Stimulated activated CD4-positive, alpha-beta T cell treated with anti-CD3 and anti-CD28 coated beads, Interleukin-1b, Interleukin-23, amount 100 ng/mL, for 24 hours (primary cell): ENCODE measurements at places on chromosomes 11 and 22.

- no peak for DNase-seq
Measured at GRCh38 chr11:35332524-35332923, 86.8 kb downstream of the SLC1A2 start.

DNA sequence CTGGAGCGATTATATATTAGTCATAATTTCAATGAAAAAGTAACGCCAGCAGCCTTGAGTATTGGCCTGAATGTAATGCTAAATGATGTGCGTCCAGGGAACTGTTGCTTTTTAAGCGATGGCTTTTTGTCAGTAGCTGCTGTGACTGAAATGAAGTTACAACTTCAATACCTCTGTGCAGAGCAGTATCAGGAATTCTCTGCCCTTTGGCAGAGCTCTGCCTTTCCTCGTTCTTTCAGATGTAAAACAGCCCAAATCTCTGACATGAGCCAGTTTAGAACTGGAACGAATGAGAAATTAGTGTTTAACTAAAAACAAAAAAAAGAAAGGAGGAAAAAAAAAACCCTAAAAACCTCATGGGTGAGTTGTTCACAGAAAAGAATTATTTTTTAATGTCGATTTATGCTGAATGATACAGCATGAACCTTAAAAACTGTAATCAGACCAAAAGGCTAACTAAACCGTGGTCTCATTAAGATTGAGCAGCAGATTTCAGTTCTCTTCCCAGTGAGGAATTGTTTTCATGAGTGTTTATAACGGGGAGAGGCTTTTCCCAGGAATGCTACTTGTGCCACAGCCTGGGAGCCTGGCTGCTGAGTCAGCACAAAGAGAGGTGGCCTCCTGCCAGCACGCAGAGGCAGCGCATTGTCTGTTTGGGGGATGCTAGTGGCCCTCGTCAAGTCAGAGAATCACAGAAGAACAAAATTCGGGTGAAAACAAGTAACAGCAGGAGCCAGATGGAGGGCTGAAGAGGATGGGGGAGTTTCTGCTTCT is 146.2 kb upstream of the RASSF10 start:
- no peak for DNase-seq

- no peak for DNase-seq
Measured at GRCh38 chr11:36110668-36111410, 167.0 kb downstream of the LDLRAD3 start.

GRCh38 chr11:70577258-70577603 is 178.9 kb downstream of the CTTN start:
- no peak for DNase-seq

DNA sequence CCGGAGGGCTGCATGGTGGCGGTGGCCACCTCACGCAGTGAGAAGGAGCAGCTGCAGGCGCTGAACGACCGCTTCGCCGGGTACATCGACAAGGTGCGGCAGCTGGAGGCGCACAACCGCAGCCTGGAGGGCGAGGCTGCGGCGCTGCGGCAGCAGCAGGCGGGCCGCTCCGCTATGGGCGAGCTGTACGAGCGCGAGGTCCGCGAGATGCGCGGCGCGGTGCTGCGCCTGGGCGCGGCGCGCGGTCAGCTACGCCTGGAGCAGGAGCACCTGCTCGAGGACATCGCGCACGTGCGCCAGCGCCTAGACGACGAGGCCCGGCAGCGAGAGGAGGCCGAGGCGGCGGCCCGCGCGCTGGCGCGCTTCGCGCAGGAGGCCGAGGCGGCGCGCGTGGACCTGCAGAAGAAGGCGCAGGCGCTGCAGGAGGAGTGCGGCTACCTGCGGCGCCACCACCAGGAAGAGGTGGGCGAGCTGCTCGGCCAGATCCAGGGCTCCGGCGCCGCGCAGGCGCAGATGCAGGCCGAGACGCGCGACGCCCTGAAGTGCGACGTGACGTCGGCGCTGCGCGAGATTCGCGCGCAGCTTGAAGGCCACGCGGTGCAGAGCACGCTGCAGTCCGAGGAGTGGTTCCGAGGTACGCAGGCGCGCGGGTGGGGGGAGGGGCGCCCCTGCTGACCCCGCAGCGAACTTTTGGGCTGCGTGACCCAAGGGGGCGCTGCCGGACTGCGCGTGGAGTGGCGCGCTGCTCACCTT is 670 bp downstream of the NEFH start:
- no peak for DNase-seq

DNA sequence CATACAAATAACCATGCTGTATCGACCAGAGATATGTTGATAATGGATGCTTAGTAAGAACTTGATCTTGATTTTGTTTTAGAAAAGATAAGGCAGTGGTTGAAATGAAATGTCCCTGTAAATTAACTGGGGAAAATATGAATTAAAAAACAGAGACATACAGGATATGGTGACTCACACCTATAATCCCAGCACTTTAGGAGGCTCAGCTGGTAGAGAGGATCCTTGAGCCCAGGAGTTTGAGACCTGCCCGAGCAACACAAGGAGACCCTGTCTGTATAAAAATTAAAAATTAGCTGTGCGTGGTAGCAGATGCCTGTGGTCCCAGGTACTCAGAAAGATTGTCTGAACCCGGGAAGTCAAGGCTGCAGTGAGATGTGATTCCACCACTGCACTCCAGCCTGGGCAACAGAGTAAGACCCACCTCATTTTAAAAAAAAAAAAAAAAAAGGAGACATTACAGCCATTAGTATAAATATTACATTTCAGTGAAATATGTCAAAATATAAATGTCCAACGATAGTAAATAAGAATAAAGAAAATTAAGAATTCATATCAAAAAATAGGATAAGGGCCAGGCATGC is 4.6 kb downstream of the PICALM start:
- no peak for DNase-seq

- DNase-seq: no peak
Measured at GRCh38 chr22:22369964-22370270, 125.3 kb downstream of the VPREB1 start.

DNA sequence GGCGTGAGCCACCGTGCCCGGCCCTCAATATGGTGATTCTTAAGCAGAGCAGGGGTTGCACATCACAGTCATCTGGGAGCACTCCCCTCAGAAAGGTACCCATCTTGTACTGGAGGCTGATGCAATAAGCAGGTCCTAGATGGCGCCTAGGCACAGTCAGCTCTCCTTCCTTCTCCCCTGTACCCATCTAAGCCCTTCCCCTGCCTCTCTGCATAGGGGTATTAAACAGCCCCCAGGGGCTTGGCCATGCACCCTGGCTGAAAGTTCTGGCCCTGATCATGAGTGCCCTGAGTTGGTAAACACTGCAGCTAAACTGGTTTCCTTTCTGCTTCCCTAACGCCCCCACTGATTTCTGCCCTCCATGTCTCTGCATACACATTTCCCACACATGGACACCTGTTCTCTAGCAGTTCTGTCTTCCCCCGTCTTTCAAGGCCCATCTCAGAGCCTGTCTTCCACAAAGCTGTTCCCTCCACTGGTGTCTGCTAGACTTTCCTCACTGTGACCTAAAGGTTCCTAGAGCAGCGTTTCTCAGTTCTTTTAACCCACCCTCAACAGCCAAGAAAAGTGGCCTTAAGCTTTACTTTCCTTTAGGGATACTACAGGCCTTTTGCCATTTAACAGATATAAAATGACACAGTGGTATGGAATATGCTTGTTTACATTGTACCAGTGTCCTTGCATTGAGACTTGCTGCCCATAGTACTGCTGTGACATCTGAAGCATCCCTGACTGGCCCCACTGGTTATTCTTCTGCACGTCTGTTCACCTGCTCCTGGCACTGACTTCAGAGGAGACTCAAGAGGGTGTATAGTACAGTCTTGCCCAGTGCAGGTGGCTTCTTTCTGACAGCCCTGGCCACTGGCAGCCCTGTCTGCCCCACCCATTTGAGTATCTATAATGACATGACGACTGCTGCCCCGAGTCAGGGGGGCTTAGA is 15.6 kb downstream of the UBE2L3 start:
- no peak for DNase-seq

GRCh38 chr11:123454060-123454651 is 24.1 kb downstream of the GRAMD1B start:
- DNase-seq: peak; percentile 26

DNA sequence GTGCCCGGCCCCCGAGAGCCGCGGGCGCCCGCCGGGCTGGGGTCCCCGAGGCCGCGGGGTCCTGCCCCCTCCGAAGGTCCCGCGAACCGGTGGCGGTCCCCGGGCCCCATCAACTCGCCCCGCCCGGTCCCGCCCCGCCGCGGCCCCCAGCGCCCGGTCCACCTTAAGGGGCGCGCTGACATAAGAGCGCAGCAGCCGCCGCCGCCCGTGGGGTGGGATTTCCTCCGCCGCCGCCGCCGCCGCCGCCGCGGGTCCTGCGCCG is at the start of gene ZDHHC8:
ZDHHC8 (plus strand) TSS at position 208 of the 262 bp plus-strand sequence. CDS start 144 bp downstream, outside the sequence.
- DNase-seq: no peak

GRCh38 chr22:23064381-23065068 is 5.8 kb upstream of the GNAZ start:
- no peak for DNase-seq

- no peak for DNase-seq
Measured at GRCh38 chr11:115579181-115579825, 75.1 kb upstream of the CADM1 start.

- no peak for DNase-seq
Measured at GRCh38 chr11:4682623-4683419, 14.8 kb downstream of the OR51E2 start.

GRCh38 chr11:77665240-77665965 is 27.8 kb upstream of the CLNS1A start:
- DNase-seq: no peak

GRCh38 chr22:21632931-21633330 is 371 bp downstream of the CCDC116 start:
- no peak for DNase-seq

DNA sequence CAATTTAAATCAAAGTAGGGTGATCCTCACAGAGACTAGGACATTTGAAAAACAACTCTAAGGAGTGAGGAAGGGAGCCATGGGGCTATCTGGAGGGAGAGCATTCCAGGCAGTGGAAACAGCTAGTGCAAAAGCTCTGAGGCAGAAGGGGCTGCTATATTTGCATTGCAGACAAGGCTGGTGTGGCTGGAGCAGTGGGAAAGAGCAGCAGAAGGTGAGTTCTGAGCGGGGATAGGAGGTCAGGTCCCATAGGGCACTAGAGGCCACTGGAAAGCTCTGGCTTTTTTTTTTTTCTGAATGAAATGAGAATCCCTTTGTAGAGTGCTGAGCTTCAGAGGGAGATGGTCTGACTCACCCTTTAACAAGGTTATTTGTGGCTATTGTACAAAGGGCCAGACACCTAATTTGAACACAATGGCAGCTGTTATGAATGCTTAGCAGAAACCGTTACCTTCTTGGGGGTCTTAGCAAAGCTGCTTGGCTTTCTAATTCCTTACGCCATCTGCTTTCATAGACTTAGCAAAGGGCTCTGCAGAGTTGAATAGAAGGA is 291.6 kb downstream of the BUD13 start:
- DNase-seq: no peak

- DNase-seq: no peak
Measured at GRCh38 chr22:48347311-48347710, 1480.4 kb downstream of the BRD1 start.

- DNase-seq: no peak
Measured at GRCh38 chr11:75931124-75931523, 116.1 kb downstream of the UVRAG start.

DNA sequence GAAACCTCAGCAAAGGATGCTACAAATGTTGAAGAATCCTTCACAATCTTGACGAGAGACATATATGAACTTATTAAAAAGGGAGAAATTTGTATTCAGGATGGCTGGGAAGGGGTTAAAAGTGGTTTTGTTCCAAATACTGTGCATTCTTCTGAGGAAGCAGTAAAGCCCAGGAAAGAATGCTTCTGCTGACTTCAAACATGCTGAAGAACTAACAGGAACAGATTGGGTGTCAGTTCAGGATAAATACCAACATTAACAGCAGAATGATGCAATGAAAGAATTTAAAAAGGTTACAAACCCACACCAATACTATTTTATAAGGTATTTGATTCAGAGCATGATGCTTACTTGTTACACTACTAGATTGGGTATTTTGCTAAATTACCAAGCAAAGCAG is 33.9 kb downstream of the RAB39A start:
- DNase-seq: no peak

GRCh38 chr11:12092714-12093113 is 17.7 kb upstream of the MICAL2 start:
- DNase-seq: no peak

GRCh38 chr22:39446239-39446721 is 10.5 kb upstream of the MGAT3 start:
- no peak for DNase-seq

DNA sequence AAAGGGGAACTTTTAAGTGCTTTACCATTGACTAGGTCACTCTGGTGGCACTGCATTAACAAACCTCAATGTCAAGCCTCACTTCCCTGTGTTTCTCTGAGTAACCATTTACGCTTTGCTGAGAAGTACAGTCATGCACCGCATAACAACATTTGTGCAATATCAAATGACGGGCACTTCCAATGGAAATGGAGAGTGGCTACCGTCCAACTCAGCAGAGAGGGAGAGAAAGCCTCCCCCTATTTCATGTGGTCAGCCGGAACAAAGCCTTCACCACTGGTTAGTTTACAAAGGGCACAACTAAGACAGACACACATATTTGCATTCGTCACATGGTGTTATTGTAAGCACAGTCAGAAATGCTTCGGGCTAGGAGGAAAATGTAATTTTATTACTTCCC is 117.3 kb downstream of the RASSF10 start:
- DNase-seq: no peak

DNA sequence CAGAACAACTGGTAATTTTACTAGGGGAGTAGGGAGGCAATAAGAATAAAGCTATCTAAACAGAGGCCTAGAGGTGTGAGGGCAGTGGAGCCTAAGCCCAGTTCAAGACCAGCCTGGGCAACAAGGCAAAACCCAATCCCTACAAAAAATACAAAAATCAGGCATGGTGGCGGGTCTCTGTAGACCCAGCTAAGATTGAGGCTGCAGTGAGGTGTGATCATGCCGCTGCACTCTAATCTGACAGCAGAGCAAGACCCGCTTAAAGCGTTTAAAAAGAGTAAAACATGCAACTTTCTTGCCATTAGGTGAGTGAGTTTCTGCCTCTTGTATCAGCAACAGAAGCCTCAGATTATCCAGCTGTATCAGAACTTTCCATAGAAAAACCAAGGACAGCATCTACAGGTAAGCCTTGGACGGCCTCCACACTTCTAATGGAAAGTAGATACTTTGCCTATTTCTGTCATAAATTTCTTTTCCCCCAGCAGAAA is 12.1 kb downstream of the TAF1D start:
- no peak for DNase-seq

DNA sequence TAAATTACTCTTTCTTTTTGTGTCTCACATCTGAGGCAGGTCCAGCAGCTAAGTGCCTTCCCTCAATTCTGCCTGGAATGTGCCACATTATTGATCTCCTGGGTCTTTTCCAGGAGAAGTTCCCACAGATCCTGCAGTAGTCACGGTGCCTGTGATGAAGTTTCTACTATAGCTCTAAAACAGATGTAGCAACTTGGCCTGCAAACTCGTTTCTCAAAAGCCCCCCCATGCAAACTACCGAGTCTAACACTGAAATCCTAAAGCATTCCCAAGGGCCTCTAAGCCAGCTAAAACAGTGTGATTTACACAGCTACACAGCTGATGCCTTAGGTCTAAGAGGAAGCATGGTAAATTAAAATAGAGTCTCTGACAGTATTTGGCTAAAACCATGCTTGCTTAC is 54.3 kb downstream of the DDI1 start:
- DNase-seq: no peak
